Iris pigment epithelial cell (primary cell): ENCODE measurements at places on chromosomes 6 and 20.

GRCh38 chr6:2990932-2991506 lies 8.7 kb upstream of the NQO2 start:
- DNase-seq = no peak

GRCh38 chr6:150250826-150251225 lies 108.0 kb downstream of the PPP1R14C start:
- peak; percentile 75 for DNase-seq

- DNase-seq = no peak
Measured at GRCh38 chr6:150314230-150315188, 54.3 kb upstream of the IYD start.

DNA sequence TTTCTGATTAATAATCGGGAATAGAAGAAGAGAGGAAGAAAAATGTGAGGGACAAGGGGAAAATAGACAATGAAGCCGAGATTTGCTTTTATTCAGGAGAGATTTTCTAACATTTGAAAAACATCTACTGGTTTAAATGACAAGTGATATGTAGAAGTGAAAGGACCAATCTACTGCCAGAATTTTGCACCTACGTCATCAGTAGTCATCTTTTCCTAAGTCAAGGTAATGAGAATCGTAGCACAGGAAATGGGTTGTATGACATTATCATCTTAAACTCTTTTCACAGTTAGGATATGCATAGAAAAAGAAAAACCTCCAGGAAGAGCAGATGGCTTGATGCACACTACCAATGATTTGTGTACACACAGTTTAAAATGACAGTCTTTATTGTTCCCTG lies 45.3 kb upstream of the RAB32 start:
- DNase-seq = no peak

GRCh38 chr6:128600397-128600951 lies 80.1 kb upstream of the PTPRK start:
- peak; percentile 91 for DNase-seq
